ENCODE measurements at places on chromosomes 7 and 10.

DNA sequence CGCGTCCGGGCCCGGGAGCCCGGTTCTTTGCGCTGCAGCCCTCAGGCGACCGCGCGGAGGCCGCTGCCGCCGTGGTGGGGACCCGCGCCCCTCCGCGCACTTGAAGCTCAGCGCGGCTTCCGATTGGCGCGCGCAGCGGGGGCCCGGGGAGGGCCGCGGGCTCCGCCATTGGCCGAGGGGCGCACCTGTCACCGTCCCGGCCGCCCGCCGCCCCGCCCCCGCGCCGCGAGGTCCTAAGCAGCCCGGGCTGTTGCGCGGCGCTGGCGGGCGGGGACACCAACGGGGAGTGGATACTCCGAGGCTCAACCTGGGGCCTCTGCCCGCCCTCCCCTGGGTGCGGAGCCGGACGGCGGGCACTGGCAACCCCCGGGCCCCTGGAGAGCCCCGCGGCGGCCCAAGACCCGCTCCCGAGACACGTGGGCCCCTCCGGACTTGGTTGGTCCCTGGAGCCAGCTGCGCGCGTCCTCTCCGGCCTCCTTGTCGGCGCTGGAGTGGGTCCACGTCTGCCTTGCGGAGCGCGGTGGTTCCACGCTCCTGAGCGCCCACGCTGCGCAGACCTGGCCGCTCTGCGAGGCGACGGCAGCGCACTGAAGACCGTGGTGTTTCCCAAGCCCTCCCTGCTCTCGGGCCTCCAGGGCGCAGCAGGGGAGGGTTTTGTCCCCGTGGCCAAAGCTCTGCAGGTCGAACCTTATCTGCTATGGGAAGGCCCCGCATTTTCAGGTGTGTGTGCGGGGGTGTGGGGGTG, at the start of gene MNX1:
TSS of gene MNX1 (minus strand) at position 76 of the 745 bp plus-strand sequence. CDS start 313 bp downstream, outside the sequence.
- DNase-seq: peak; percentile 85

DNA sequence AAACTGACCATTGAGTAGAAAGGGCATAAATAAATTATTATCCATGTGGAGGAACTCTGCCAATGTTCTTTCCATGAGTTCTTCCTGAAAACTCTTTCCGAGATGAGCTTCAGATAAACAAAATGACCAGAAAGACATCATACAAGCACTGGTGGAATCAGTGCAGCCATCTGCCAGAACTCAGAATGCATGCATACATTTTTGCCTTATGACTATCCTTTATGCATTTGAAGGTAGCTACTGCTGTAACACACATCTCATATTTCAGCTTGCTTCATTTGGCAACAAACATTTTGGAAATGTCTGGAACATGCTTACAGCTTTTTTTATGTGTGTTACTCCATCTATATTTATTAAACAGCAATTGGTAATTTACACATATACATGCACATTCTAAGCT, 448.9 kb downstream of the PLXDC2 start:
- DNase-seq: no peak

GRCh38 chr7:156473476-156474240, 166.9 kb upstream of the RNF32 start:
- DNase-seq: peak; percentile 11

GRCh38 chr7:23490357-23491135, 20.3 kb upstream of the IGF2BP3 start:
- DNase-seq: no peak

DNA sequence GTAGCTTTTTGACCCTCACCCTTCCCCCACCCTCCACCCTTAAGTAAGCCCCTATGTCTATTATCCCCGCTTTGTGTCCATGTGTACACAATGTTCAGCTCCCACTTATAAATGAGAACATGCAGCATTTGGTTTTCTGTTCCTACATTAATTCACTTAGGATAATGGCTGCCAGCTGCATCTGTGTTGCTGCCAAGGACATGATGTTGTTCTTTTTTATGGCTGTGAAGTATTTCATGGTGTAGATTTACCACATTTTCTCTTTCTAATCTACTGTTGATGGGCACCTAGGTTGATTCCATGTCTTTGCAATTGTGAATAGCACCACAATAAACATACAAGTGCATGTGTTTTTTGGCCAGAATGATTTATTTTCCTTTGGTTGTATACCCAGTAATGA, 232.2 kb downstream of the CACNA2D1 start:
- no peak for DNase-seq

Data from NCI-H1930 (cell line).